NCI-H1105 treated with DMSO at 0.1 percent for 48 hours (cell line): ENCODE measurements at places on chromosomes 1 and 21.

GRCh38 chr1:119101563-119101962 is 38.9 kb downstream of the WARS2 start:
- DNase-seq = no peak

GRCh38 chr1:221044538-221044937 is 165.3 kb downstream of the HLX start:
- DNase-seq = no peak

- DNase-seq = no peak
These were observed 629.3 kb upstream of the NEGR1 start for GRCh38 chr1:72911656-72912055.

- DNase-seq = no peak
These were observed 80.9 kb upstream of the BACH1 start for GRCh38 chr21:29217818-29218291.

DNA sequence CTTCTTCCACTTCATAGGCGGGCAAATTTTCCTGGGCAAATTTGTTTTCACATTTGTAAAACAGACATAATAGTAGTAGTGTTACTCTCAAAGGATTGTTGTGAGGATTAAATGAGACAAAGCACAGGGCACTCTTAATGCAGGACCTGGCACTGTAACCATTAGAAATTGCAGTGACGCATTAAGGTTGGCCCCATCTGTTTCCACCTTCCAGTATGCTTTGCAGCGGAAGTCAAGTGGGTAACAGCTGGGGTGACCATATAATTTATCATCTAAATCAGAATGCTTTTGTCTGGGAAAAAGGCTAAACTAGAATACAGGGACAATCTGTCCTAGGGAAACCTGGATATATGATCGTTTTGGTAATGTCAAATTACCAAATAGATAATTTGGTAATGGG is 132.5 kb upstream of the CACHD1 start:
- no peak for DNase-seq

- DNase-seq = no peak
These were observed 3.4 kb downstream of the ZCCHC17 start for GRCh38 chr1:31300193-31300592.

GRCh38 chr1:98988904-98989555 is 15.6 kb downstream of the PLPPR5 start:
- no peak for DNase-seq

- DNase-seq = no peak
These were observed 25.5 kb upstream of the ATF3 start for GRCh38 chr1:212582808-212583615.

DNA sequence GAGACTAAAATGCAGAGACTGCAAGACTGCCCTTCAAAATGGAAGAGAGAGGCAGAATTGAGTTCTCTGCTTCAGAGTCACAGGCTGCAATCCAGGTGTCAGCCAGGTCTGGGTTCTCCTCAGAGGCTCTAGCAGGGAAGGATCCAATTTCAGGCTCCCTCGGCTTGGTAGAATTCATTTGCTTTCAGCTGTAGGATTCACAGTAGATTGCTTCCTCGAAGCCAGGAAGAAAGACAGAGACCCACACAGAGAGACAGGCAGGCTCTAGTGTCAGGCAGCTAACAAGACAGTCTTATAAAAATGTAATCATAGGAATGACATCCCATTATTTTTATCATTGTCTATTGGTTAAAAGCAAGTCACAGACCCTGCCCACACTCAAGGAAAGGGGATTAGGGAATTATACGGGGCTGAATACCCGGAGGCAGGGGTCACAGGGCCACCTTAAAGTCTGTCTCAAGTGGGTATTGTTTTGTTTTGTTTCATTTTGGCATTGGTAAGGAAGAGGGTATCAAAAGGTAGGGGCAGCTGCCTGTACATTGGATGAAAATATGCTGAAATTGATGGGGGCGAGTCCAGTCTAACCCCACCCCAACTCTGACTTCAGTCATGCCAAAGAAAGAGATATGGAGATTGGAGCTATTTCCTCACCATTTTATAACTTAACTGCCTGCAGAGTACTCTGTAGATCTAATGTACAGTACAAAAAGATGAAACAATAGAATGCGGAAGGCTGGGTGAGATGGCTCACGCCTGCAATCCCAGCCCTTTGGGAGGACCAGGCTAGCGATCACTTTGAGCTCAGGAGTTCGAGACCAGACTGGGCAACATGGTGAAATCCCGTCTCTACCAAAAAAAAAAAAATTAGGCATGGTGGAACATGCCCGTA is 9.5 kb upstream of the TBCE start:
- no peak for DNase-seq

DNA sequence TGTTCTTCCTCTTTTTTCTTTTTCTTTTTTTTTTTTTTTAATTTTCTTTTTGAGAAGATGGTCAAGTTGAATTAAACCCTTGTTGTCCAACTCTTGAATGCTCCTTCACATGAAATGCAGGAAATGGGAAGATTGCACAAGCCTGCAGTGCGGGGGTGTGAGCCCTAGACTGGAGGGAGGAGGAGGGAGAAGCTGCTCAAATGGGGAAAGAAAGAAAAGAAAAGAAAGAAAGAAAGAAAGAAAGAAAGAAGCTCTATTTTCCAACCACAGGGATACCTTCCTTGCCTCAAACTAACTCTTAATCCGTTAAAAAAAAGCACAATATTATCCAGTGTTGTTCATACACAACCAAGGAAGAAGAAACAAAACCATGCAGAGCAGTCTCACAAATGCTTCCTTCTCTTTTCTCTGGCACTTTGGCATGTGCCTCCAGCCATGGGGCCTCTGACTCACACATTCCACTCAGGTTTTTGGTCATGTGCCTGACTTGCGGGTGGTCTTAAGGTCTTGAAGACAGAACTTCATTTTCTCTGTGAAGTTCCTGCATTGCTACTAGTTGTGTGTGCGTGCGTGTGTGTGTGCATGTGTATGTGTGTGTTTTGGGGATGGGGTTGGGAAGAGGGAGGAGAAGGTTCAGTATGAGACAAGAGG is 276.1 kb downstream of the RPS6KC1 start:
- no peak for DNase-seq

- no peak for DNase-seq
These were observed 30.7 kb downstream of the CLIC4 start for GRCh38 chr1:24775916-24776315.

DNA sequence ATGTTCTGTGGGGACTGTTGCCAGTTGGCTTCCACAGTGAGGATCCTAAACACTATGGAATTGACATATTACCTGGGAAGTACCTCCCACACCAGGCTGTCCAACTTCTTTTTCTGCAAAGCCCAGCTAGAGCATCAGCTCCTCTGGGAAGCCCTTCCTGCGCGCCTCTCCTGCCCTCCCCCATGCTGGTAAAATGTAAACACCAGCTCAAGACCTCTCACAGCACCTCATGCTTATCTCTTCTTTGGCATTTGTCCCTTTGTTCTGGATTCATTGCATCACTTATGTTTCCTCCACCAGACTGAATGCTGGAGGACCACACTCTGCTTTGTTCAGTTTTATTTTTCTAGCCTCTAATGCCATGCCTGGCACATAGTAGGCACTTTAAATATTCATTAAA is 172.1 kb downstream of the HHAT start:
- no peak for DNase-seq

GRCh38 chr1:100302739-100303138 is 36.7 kb downstream of the RTCA start:
- DNase-seq = no peak

- no peak for DNase-seq
These were observed 23.0 kb upstream of the HSPA13 start for GRCh38 chr21:14405962-14406361.

- no peak for DNase-seq
These were observed 6.0 kb downstream of the TNFRSF14 start for GRCh38 chr1:2561898-2562895.

GRCh38 chr21:18989953-18990495 is 586.4 kb upstream of the TMPRSS15 start:
- no peak for DNase-seq

DNA sequence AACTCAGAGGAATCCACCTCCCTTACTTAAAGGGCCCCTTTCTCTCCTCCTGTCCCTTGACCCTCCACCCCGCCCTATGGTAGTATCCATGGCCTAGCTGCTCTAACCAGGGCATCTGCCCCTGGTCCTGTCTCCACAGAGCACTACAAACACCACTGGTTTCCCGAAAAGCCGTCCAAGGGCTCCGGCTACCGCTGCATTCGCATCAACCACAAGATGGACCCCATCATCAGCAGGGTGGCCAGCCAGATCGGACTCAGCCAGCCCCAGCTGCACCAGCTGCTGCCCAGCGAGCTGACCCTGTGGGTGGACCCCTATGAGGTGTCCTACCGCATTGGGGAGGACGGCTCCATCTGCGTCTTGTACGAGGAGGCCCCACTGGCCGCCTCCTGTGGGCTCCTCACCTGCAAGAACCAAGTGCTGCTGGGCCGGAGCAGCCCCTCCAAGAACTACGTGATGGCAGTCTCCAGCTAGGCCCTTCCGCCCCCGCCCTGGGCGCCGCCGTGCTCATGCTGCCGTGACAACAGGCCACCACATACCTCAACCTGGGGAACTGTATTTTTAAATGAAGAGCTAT is 1.7 kb downstream of the BTG2 start:
- DNase-seq = no peak

DNA sequence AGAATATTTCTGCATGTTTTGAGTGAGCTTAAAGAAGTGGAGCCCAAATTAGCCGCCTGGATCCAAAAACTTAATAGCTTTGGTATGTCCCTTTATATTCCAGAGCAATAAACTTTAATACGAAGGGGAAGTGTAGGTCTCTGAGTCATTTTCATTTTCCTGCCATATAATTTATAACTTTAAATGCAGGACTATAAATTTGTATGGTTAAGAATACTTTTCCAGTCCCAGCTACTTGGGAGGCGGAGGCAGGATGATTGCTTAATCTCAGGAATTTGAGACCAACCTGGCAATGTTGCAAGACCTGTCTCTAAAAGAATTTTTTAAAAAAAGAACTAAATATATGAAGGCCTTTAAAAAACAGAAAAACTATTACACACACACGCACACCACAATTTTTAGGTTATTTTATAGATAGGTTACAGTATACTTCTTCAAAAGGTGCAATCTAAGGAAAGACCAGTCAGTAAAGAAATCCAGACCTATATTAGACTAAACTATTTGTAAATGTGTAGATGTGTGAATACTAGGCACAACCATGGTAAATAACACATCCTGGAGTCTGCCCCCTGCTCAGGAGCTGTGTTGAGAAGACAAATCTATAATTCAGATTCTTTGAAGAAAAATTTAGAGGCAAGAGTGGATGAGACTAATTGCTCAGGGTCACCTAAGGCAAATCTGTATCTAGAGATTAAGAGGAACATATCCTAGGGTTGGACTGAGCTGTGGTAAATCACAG is 80.3 kb downstream of the TTC3 start:
- no peak for DNase-seq

- no peak for DNase-seq
These were observed 48.1 kb upstream of the LRRC8C start for GRCh38 chr1:89584781-89585180.

DNA sequence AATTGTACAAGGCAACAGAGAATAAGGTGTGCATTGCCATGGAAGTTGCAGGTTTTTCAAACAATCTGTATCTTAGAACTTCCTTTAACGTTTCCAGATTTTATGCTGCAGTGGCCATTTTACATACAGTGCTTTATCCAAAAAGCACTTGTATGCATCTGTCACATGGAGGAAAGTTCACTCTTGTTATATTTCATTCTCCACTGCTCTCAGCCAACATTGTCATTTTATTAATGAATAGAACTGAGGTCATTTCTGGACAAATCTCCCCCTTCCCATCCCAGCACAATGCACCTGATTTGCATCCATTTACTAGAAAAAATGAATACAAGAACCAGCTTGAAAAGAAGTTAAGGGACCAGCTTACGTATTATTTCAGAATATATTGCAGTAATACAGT is 342.0 kb downstream of the USP25 start:
- no peak for DNase-seq

DNA sequence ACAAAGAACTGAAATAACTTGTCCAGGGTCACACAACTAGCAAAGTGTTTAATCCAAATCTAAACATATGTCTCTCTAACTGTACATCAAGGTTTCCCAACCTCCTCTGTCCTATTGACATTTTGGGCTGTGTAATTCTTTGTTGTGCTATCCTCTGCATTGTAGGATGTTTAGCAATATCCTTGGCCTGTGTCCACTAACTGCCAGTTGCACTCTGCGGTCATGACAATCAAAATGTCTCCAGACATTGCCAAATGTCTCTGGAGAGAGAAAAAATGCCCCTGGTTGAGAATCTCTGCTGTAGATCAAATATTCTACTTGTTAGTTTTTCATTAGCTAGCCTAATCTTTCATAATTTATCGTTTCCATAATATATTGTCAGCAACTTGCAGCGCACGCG is 353.4 kb upstream of the NEGR1 start:
- no peak for DNase-seq

GRCh38 chr1:226510453-226510852 is 38.1 kb upstream of the STUM start:
- DNase-seq = no peak

DNA sequence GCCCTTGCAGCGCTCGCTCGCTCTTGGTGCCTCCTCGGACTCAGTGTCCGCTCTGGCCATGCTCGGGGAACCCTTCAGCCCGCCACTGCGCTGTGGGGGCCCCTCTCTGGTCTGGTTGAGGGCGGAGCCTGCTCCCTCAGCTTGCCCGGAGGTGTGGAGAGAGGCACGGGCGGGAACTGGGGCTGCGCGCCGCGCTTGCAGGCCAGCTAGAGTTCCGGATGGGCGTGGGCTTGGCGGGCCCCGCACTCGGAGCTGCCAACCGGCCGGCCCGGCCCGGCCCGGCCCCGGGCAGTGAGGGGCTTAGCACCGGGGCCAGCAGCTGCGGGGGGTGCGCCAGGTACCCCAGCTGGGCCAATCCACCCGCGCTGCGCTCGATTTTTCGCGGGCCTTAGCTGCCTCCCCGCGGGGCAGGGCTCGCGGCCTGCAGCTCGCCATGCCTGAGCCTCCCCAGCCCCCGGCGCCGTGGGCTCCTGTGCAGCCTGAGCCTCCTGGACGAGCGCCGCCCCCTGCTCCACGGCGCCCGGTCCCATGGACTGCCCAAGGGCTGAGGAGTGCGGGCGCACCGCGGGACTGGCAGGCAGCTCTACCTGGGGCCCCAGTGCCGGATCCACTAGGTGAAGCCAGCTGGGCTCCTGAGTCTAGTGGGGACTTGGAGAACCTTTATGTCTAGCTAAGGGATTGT is 217.0 kb upstream of the PKN2 start:
- no peak for DNase-seq

DNA sequence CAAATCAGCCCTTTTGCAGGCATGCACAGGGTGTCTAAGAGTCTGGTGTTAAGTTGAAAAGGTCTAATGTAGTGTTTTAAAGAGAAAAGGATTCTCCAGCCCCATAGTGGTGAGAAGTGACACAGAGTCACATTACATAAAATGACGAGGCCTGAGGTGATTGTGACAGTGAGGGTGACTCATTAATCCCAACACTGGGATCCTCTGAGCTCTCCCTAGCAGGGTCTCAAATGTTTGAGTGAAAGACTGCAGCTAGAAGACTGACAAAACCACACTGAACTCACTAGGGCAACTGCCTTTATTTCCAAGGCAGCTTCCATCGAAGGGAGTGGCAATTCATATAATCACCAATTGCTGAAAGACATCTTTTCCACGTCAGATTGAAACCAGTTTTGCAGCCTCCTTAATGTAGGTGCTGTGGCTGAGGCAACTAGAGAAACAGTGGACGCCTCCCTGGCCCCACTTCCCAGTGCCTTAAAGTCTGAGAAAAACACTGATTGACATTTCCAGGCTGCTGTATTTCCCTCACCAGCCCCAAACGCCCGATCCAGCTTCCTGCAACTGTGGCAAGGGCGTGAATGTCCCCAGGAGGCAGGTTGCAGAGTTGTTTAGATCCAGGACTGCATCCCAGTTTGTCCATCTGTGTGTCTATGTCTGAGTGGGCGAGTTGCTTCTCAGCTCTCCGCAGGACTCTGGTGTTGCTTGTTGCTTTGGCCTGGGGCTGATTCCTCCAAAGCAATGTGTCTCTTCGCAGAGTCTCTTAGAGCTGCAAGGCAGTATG is 81.4 kb downstream of the RUNX1 start:
- no peak for DNase-seq
